ENCODE measurements at places on chromosomes 6 and 20.

- DNase-seq = peak; percentile 47
Observed at GRCh38 chr20:51910321-51911050, 108.2 kb upstream of the SALL4 start.

- no peak for DNase-seq
Observed at GRCh38 chr6:158769234-158769770, 49.9 kb downstream of the EZR start.

GRCh38 chr6:154138793-154139192, 99.8 kb downstream of the OPRM1 start:
- peak; percentile 4 for DNase-seq

GRCh38 chr20:63950701-63951397, 5.4 kb downstream of the UCKL1 start:
- no peak for DNase-seq

GRCh38 chr6:16783952-16784565, 22.8 kb upstream of the ATXN1 start:
- DNase-seq = no peak
